ENCODE measurements at places on chromosomes 16 and 17.

DNA sequence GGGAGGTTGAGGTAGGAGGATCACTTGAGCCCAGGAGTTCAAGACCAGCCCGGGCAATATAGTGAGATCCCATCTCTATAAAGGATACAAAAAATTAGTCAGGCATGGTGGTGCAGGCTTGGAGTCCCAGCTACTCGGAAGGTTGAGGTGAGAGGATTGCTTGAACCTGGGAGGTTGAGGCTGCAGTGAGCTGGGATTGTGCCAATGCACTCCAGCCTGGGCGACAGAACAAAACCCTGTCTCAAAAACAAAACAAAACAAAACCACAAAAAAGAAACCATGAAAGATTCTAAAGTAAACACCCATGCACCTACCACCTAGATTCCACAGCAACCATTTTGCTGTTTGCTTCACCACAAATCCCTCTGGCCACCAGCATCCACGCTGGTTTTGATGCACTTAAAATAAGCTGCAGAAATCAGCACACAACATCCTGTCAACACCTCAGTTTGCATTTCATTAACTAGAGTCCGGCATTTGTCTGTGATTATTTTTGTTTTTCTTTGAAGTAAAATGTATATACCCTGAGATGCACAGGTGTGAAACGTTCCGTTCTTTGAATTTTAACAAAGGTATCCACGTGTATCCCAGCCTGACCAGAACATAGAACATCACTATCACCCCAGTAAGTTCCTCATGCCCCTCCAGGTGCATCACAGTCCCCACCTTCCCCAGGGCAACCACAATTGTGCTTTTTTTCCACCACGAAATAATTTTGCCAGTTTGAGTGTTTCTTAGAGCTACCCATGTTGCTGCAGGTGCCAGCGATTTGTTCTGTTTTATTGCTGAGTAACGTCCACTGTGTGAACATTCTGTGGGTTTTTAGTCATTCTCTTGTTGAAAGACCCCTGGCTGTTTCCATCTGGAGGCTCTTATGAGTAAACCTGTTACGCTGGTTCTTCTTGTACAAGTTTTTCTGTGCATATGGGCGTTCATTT lies 191.5 kb downstream of the SEC14L1 start:
- no peak for DNase-seq

DNA sequence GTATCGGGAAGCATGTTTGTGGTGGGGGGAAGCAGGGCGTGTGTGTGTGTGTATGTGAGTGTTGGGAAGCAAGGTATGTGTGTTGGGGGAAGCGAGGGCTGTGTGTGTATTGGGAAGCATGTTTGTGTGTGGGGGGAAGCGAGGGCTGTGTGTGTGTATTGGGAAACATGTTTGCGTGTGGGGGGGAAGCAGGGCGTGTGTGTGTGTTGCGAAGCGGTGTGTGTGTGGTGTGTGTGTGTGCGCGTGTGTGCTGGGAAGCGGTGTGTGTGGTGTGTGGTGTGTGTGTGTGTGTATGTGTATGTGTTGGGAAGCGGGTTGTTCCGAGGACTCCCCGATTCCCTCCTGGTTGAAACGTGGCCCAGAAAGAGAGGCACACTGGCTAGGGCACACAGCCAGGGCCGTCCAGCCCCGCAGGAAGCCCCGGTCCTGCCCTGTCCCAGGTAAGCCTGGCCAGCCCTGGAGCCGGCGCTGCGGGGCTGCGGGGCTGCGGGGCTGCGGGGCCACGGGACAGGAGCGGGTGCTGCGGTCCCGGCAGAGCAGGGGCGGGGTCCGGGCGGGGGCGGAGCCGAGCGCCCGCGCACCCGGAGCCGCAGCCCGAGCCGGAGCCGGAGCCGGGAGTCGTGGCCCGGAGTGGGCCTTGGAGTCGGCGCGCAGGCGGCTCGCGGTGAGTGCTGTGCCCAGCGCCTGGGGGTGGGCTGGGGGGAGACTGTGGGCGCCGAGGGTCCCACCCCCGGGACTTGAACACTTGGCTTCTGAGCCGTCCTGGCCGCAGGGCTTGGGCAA lies at the start of gene NOD2:
TSS of gene NOD2 (plus strand) at position 608 of the 783 bp plus-strand sequence. CDS start 5,890 bp downstream, outside the sequence.
- no peak for DNase-seq

GRCh38 chr16:85761861-85762260 lies 11.0 kb upstream of the C16orf74 start:
- DNase-seq, result no peak

GRCh38 chr17:13509527-13509926 lies 92.2 kb downstream of the HS3ST3A1 start:
- DNase-seq, result no peak

DNA sequence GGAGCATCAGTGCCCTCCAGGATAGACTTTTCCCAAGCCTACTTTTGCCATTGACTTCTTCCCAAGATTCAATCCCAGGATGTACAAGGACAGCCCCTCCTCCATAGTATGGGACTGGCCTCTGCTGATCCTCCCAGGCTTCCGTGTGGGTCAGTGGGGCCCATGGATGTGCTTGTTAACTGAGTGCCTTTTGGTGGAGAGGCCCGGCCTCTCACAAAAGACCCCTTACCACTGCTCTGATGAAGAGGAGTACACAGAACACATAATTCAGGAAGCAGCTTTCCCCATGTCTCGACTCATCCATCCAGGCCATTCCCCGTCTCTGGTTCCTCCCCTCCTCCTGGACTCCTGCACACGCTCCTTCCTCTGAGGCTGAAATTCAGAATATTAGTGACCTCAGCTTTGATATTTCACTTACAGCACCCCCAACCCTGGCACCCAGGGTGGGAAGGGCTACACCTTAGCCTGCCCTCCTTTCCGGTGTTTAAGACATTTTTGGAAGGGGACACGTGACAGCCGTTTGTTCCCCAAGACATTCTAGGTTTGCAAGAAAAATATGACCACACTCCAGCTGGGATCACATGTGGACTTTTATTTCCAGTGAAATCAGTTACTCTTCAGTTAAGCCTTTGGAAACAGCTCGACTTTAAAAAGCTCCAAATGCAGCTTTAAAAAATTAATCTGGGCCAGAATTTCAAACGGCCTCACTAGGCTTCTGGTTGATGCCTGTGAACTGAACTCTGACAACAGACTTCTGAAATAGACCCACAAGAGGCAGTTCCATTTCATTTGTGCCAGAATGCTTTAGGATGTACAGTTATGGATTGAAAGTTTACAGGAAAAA lies 9.7 kb upstream of the CYLD start:
- no peak for DNase-seq

- no peak for DNase-seq
Measured at GRCh38 chr16:85899444-85899843, 482 bp downstream of the IRF8 start.

DNA sequence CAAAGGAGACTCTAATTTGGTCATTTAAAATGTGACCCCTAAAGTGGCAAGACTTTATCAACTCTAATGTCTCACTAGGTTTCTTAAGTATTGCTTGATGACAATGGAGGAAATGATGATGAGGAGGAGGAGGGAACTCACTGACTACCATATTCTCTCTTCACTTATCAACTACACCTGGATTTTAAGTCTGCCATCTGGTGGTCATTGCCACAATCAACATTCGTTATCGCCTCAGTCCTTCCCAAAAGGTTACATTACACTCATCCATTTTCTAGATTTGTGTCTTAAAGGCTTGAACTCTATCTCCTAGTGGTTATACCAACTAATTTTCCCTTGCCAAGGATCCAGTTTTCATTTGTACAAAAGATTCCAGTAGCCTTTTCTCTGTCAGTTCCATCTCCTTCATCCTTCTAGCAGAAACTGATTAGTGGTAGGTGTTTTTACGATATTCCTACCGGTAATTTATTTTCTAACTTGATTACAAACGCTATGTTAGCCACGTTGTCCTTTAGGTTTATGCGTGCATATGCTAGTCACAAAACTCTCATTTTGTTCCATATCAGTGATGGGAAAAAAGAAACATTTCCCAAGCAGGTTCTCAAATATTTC lies 114.6 kb upstream of the NOG start:
- DNase-seq, result no peak

- no peak for DNase-seq
Measured at GRCh38 chr16:57226701-57227621, 18.1 kb upstream of the ARL2BP start.

DNA sequence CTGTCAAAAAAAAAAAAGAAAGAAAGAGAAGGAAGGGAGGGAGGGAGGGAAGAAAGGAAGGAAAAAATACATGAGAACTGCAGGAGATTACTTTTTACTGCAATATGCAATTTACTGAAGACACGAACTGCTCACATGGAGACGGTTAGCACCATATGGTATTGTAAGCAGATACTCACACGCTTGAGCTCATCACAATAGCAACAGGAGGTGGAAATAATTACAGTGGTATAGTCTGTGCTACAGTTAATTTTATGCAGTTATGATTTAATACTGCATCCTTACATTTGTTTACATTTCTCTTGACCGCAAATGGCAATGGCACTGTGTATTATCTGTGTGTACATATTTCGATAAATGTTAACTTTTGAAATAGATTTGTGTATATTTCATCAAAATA lies 21.4 kb upstream of the SLC46A1 start:
- DNase-seq, result no peak

DNA sequence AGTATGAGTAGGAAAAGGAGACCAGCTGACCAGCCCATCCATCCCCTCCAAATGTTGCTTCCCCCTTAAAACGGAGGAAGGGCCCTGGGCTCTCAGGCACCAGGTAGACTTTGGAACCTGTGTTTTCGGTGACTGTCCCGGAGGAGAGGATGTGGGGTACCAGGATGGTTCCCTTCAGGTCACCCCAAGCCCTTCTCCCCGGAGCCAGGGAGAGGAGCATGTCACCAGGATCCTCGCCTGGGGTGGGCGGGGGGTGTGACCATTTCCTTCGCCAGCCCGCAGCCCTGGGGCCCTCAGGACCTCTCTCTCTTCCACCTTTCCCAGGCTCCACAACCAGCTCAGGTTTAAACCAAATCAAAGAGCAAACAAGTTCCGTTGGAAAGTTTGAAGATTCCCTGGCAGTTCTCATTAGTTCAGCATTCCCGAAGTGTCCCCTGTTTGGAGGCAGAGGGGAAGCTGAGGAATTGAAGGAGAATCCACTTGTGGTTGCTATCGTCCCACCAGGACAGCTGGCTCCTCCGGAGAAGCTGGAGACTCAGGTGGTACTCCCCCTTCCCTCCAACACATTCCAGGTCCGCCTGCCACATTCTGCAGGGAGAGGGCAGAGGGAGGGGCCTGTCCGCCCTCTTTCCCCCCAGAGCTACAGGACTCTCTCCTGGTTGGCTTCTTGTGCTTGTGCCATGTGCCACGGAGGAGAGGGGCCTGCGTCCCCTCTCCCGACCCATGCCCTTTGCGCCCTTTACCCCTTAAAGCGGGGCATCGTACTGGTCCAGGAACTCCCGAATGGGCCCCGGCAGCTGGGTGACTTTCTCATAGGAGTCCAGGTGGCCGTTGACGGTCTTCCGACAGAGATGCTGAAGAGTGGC lies 2.0 kb downstream of the SOCS3 start:
- DNase-seq, result no peak

- DNase-seq, result no peak
Measured at GRCh38 chr16:72946474-72947194, 101.3 kb downstream of the ZFHX3 start.

DNA sequence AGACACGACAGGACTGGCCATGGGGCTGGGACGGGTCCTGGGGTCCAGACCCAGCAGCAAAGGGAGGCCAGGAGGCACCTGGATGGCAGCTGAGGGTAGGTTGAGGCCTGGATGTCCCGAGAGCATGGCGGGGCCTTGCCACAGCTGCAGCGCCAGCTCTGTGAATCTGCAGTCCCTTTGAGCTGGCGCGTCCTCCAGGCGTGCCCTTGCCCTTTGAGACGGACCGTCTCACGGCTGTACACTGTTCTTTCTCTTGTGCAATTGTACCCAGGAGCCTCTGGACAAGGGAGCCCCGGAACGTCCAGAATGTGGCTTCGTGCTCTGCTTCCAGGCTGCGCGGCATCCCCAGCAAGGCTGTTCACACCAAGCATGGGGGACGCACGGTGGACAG lies 69.5 kb upstream of the CIBAR2 start:
- no peak for DNase-seq

GRCh38 chr17:32303781-32304288 lies 38.1 kb downstream of the C17orf75 start:
- no peak for DNase-seq

DNA sequence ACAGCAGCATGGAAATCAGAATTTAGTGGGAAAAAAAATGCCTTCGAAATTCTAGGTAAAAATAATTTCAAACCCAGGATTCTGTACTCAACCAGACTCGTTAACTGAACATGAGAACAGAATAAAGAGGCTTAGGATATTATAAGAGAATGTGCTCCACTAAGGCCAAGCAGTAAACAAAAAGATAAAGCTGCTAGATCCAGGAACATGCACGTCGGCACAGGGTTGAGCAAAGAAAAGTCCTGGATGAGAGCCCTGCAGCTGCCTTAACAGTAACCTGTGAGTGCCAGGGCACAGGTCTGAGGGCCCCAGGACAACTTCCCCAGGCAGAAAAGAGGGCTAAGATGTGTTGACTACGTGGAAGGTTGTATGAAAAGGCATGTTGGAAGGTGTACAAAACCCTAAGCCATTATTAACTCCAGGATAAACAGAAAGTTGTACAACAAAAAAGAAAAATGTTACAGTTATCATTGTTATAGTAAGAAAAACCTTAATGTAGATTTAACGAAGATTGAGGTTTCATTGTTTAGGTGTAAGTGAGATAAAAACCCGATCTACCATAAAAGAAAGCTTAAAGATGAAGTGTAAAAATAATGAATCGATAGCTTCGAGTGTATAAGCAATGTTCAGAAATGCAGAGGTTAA lies 42.3 kb upstream of the RBFOX3 start:
- no peak for DNase-seq

DNA sequence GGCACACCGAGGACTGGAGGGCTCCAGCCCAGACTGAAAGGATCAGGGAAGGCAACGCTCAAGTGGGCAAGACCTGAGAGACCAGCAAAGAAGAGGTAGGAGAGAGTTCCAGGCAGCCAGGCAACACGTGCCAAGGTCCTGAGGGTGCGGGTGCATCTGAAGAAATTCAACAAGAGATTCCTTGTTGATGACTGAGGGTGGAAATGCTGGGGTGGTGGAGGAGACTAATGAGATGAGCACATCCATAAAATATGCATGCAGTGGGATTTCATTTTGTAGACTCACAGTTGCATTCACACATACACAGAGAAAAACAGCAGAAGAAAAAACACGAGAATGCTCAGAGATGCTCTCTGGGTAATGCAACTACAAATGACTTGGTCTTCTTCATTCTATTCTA lies 154.8 kb upstream of the FOXF1 start:
- no peak for DNase-seq

DNA sequence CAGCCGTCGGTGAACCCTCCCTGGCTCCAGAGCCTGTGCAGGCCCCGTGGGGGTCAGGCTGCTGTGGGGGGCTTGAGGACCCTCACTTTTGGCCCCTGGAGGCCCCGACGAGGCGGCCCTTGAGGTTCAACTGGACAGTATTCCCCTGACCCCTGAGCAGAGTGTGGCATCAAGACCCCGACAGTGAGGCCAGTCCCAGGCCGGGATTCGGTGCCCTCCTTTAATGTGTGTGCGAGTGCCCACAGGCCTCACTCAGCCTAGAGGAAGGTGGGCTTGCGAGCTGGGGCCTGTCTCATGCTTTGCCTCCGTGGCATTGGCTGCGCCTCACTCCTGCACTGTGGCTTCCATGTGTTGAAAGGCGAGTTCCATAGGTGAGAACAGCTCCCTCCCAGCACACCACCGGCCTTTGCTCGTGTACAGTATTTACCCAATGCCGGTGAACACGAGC lies 94.5 kb downstream of the METRNL start:
- DNase-seq, result no peak
